ENCODE measurements at places on chromosomes 2 and 18. TPM values are rescaled to one million over a fixed set of nuclear protein-coding genes. Genes with fewer than 3 reads are reported as not detected.

The CDK15 gene
- total RNA-seq, result 0.47 TPM

The RNF152 gene
- 115 TPM for total RNA-seq

DNA sequence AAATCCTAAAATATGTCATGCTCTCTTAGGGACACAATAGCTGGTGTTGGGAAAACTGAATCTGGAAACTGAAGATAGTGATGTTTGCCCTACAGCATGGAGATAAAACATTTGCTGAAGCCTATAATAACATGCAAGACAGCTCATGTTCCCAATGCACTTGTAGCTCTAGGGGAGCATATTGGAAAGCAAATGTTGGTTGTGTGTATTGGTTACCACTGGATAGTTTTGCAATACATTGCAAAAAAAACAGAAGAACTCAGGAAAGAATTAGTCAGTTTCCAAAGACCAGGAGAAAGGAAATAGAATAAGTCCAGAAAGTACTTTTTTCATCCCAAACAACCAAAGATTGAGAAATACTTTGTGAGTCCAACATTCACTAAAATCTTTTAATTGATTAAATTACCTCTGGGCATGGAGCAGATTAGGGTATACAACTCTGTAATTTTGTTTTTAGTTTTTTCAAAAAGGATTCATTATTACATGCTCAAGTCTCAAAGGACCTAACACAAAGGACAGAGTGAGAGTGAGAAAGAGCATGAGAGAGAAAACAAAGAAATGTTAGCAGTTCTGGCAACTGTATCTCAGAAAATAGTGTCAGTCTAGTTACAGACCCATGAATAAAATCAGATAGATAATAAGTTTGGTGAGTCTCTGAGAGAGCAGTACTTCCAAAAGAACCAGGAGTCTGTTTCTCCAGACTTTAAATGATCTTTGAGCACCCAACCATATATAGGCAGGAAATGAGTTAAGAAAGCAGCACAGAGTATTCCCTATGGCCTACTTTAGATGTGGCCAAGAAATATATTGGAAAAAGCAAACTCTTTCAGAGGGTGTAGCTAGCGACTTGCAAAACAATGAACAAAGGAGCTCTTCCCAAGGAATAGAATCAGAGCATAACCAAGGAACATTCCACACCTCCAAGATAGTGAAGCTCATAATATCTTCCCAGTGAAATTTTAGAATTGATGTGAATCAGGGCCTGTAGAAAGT, 36.6 kb upstream of the COL3A1 start:
- no peaks in the 10 kb centered on the region for H3K4me1 ChIP-seq
- H3K27me3 ChIP-seq, result no peaks in the 10 kb centered on the region
- DNase-seq, result no peak
- no peak overlapping the region for H3K4me3 ChIP-seq

- no peak overlapping the region for H3K4me3 ChIP-seq
- H3K27me3 ChIP-seq, result no peaks in the 10 kb centered on the region
- DNase-seq, result no peak
- no peak overlapping the region for H3K27ac ChIP-seq
Measured at GRCh38 chr2:203890733-203891132, 23.2 kb downstream of the CTLA4 start.

The EIF2B4 gene
- 10.5 TPM for total RNA-seq

The DSG4 gene
- not detected for total RNA-seq

GRCh38 chr2:80322311-80322920, 17.9 kb upstream of the LRRTM1 start:
- no peaks in the 10 kb centered on the region for H3K4me1 ChIP-seq
- no peak overlapping the region for H3K27ac ChIP-seq
- no peak for DNase-seq

The ALPI gene
- total RNA-seq, result not detected

The NRP2 gene
- total RNA-seq, result 15.5 TPM

DNA sequence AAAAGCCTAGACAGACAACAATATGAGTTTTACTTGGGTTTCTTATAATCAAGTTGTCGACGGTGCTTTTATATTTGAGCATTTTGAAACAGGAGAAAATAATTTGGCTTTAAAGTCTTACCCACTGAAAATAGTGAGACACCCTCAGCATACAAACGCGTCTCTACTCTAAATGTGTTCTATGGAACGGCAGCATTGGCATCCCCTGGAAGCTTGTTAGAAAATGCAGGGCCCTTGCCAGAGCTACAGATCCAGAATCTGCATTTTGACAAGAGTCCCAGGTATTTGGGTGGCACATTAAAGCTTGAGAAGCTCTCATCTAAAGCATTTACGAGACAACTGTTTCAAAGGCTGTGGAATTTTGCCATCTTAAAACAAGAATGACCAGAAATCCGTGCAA, 163.5 kb downstream of the PID1 start:
- H3K27ac ChIP-seq, result no peak overlapping the region
- peaks cover 4% of the 10 kb centered on the region for H3K4me1 ChIP-seq
- no peak overlapping the region for H3K4me3 ChIP-seq

DNA sequence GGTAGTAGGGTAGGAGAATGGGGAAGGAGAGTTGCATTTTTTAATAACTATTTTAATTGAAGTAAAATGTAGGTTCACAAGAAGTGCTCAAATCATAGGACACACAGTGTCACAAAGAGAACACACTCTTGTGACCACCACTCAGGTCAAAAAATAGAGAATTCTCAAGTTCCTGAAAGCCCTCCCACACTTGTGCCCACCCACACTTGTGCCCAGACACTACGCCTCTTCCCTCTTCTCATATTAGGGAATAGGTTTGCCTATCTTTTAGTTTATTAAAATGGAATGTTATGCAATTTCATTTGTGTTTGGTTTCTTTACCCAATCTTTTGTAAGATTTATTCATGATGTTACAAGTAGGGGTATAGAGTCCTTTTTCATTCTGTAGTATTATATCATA, 67.2 kb downstream of the UGGT1 start:
- H3K27me3 ChIP-seq, result no peaks in the 10 kb centered on the region
- no peak overlapping the region for H3K27ac ChIP-seq
- no peak for DNase-seq
- no peak overlapping the region for H3K4me3 ChIP-seq

The ALK gene
- not detected for total RNA-seq
